AG04450 (cell line): ENCODE measurements at places on chromosomes 7 and 10.

GRCh38 chr7:50655490-50655889, 90.3 kb upstream of the DDC start:
- no peak for DNase-seq

GRCh38 chr10:109851616-109852474, 71.5 kb downstream of the XPNPEP1 start:
- no peak for DNase-seq

DNA sequence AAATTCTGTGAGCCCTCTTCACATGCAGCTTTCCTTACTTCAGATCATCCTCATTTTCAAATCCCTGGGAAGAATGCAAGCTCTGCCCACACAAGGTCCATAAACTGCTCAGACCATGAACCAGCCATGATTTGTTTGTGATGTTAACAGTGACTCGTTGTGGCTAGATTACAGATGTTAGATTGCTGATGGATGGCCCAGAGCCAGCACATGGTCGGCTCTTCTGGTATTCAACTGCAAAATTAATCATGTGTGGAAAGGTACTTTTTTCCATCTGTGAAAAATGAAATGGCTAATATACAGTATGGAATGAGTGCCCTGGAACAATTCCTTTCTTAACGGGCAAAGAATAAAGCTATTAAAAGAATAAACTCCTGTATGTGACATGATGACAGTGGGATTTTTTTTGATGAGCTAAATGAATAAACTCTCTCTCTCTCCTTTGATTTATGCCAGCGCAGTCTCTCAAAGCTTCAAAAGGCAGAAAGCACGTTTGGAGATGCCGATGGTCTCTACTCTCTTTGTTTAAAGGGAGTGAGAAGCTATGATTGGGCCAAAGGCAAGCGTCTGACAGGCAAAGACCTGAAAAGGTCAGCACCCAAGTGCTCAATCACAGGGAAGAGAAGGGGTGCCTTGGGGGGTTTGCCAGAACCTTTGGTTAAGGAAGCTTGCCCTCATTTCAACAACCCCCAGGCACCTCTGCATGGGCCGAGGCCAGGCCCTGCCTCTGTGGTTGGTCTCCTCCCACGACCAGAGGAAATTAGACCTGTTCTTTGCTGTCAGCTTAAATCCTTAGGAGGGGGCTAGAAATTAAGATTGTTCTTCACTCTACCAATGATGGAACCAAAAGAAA, 444.0 kb upstream of the NFE2L3 start:
- no peak for DNase-seq

DNA sequence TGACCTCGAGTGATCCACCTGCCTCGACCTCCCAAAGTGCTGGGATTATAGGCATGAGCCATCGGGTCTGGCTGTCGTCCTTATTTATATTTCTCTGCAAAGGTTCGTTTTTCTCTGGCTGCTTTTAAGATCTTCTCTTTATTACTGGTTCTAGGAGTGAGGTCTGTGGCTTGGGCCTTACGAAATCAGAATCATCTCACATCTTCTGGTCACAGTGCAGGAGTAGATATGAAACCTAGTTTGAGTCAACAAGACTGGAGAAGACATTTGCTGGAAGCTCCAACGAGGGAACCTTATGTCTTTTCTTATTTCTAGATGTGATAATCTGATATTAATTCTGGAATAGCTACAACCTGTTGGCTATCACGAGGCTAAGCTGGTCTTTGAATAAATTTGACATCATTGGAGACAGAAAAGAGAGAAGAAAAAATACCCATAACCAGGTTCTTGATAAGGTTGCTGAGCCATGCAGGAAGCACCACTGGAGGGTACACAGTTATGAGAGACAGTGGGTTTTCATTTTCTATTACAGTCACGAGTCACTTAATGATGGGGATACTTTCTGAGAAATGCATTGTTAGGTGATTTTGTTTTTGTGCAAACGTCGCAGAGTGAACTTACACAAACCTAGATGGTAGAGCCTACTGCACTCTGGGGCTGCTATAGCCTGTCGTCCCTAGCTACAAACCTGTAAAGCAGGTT, 25.6 kb upstream of the IL15RA start:
- no peak for DNase-seq

DNA sequence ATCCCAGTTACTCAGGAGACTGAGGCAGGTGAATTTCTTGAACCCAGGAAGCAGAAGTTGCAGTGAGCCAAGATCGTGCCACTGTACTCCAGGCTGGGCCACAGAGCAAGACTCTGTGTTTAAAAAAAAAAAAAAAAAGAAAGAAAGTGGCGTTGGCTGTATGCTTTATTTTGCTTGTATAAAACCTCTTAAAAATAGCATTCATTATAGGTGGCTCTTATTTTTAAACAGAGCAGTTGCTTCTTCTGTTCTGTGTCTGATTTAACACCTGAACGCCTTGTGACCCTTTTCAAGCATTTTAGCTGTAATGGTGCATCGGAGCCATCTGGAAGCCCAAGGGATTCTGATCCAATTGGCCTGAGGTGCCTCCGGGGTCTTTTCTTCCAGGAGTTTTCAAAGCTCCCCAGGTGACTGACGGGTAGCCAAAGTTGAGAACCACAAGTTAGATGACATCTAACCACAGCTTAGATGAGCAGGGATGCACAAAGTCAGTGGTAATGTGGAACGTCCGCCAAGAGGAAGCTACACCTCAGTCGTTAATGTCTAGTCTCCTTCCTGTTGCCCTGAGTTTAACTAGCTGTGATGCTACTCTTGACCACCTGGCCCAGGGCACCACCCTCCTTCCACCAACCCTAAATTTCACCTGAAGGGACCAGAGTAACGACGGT, 274.6 kb upstream of the KLF6 start:
- no peak for DNase-seq

- DNase-seq, result no peak
Measured at GRCh38 chr10:4291990-4292389, 507.0 kb upstream of the KLF6 start.

GRCh38 chr10:52284416-52285013, 29.6 kb upstream of the DKK1 start:
- DNase-seq, result no peak

- no peak for DNase-seq
Measured at GRCh38 chr10:101797403-101798059, 14.3 kb upstream of the NPM3 start.

GRCh38 chr10:89952325-89952724, 250.9 kb downstream of the KIF20B start:
- no peak for DNase-seq

DNA sequence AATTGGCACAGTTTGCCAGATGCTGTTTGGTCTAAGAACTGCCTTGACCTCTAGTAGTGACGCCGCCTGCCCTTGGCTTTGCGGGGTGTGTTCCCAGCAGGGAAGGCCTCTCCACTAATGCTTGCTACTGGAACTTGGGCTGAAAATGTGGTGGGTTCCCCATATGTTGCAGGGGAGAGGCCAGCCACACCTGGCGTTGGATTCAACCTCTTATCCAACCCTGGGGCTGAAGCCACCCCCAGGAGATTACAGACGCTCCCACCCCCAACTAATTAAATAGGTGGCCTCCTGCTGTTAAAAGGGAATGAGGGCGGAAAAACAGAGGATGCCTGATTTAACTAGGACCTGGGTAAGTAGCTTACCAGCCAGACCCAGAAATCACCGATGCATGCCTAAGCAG, 19.2 kb upstream of the ATOH7 start:
- DNase-seq, result no peak

- no peak for DNase-seq
Measured at GRCh38 chr7:103521937-103522336, 75.9 kb upstream of the SLC26A5 start.

GRCh38 chr7:111004310-111004901, 86.5 kb upstream of the LRRN3 start:
- no peak for DNase-seq

DNA sequence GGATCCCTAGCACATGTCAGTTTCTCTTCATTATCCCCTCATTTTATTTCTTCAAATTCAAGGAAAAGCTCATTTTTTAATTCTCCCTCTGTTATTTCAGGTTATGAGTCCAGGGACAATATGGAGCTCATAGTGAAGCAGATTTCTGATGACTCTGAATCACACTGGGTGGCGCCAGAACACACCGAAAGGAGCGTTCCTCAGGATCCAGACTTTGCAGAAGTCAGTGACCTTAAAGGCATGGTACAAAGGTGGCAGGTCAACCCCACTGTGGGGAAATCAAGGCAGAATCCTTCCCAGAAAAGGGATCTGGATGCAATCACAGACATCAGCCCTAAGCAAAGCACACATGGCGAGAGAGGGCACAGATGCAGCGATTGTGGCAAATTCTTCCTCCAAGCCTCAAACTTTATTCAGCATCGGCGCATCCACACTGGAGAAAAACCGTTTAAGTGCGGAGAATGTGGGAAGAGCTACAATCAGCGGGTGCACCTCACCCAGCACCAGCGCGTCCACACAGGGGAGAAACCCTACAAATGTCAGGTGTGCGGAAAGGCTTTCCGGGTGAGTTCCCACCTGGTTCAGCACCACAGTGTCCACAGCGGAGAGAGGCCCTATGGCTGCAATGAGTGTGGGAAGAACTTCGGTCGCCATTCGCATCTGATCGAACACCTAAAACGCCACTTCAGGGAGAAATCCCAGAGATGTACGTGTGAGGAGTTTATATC, 21.4 kb downstream of the ZKSCAN5 start:
- no peak for DNase-seq

DNA sequence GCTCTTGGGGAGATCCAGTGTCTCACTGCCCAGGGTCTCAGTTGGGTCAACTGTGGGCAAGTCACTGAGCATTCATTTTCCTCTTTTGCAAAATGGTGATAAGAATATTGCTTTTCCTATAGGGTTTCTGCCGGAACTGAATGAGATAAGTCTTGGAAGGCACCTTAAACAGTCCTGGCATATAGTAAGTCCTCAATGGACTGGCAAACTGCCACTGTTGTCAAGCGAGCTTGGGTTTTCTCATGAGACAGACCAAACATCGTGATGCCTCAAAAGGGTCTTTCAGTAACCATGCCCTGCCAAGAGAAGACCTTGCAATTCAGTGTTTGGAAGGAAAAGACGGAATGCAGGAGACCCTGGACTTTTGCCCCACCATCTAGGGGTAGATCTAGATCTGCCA, 251.5 kb downstream of the WDR11 start:
- no peak for DNase-seq

DNA sequence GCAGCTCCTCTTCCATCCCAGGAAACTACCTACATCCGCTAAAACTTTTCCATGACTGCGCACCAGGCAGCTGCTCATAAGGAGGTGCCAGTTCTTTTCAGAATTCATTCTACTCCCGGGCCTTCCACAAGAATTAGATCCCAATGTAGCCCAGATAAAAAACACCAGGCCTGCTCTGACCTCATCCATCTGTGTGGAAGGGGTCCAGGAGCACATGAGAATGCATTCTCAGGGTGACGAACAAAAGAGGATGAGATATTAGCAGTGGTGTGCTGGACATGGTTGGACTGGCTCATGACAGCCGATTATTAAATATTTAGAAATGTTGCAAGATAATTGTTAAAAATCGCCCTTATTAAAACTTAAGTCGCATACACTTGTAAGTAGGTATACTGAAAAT, 43.2 kb upstream of the STEAP1B start:
- DNase-seq, result no peak

DNA sequence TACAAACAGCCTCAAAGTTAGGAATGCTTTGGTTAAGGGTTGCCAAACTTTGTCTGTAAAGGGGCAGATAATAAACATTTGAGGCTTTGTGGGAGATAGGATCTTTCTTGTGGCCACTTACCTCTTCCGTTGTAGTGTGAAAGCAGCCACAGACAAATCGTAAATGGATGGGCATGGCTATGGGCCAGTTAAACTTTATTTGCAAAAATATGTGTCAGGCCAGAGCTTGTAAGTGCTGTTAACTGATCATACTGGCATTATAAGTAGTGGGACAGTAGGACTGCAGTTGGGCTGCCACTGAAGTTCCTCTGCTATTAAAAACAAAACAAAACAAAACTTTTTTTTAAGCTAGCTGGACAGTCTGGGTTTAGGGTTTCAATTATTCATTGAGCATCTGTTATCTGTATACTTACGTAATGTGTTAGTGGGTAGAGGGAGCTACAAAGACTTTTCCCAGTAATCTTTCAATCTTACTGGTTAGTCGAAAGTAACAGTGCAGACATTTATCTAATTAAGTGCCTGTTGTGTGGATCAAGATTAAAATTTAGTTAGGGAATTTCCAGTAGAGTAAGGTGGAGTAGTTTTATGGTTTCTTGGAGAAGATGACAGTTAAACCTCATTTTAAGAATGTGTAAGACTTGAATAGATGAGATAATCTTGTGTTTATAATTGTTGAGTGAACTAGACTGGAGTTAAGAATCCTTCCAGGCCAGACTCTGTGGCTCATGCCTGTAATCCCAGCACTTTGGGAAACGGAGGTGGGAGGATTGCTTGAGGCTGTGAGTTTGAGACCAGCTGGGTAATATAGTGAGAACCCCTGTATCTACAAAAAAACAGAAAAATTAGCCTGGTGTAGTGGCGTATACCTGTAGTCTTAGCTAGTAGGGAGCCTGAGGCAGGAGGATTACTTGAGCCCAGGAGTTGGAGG, 100.1 kb downstream of the BTRC start:
- DNase-seq, result no peak

GRCh38 chr7:131625817-131626372, 69.5 kb upstream of the PODXL start:
- DNase-seq, result peak; percentile 30

- DNase-seq, result no peak
Measured at GRCh38 chr7:73980206-73980605, 47.8 kb upstream of the ELN start.

- DNase-seq, result no peak
Measured at GRCh38 chr10:12081470-12081869, 12.7 kb downstream of the DHTKD1 start.

DNA sequence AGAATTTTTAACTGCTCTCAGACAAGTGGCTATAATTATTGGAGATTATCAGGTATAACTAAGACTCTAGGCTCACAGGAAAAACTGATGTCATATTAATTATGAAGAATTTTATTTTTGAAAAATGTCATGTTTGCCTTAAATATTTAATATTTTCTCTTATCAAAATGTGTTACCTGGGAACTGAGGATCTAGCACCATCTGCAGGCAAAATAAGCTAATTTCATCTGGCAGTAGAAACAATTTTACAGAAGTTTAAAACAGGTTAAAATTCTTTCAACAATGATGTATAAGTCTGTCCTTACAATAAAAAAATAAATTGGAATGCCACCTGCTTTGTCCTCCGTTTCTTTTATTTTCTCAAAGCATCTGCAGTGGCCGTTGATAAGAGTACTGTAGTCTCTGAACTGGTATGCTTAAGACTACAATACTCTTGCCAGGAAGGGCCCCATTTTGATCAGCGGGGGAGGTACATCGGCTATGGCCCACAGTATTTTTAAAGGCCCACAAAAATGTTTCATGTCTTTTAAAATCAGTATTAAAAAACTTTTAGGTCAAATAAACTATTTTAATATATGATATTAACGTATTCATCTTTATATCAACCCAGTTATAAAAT, 81.3 kb downstream of the VWDE start:
- DNase-seq, result no peak

- no peak for DNase-seq
Measured at GRCh38 chr7:50372923-50373322, 68.4 kb downstream of the IKZF1 start.

DNA sequence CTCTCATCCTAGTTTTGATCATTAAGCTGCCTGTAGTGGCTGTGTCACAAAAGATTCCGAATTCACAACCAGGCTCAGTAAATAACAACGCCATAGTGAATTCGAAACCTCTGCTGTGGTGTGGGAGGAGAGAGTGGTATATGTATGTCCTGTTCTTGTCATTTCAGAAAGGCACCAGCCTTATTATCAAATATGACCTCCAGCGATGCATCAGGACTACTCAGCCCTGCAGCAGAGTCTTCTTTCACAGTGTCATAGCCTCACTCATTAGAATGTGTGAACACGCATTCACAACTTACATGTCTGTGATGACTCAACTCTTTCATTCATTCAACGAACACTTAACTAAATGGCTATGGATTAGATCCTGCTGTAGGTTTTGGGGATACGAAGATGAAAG, 15.3 kb downstream of the AOC1 start:
- DNase-seq, result no peak
